ENCODE measurements at places on chromosomes 1 and 21. TPM values are rescaled to one million over a fixed set of nuclear protein-coding genes. Genes with fewer than 3 reads are reported as not detected.

GRCh38 chr1:36802018-36802417 lies 232.3 kb downstream of the GRIK3 start:
- DNase-seq = no peak

- peak; percentile 81 for DNase-seq
Observed at GRCh38 chr1:156356875-156357534, 12.0 kb upstream of the RHBG start.

DNA sequence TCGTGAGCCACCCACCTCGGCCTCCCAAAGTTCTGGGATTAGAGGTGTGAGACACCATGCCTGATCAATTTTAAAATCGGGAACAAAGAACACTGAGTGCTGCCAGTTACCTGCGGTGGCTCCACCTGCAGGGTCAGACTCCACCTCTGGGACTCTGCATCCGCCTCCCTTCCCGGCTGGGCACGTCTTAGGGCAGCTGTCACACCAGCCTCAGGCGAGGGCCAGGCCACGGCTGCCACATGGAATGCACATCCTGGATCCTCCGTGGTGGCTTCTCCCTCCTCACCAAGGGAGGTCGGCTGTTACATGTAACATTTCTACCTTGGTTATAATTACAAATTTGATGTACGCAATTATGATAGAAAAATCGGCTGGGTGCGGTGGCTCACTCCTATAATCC lies 5.9 kb upstream of the MXRA8 start:
- no peak for DNase-seq

GRCh38 chr1:201346337-201346939 lies 31.0 kb downstream of the TNNT2 start:
- DNase-seq = peak; percentile 28

DNA sequence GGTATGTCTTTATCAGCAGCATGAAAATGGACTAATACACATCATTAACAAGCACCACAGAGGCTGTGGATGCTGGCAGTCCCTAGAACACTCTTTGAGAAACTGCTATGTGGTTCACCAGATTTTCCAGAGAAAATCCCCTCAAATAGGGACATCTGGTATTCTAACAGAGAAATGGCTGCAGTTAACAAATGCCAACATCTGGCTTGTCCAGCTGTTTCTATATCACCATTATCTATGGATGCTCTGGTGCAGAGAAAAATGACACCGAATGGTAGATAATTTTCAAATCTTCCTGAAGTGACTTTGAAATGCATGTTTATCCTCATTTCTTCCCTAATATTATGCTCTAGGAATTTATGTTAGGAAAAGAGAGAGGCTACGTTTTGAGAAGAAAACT lies 403.5 kb upstream of the PROX1 start:
- no peak for DNase-seq

- DNase-seq = no peak
Observed at GRCh38 chr1:71339238-71339637, 258.4 kb upstream of the ZRANB2 start.

DNA sequence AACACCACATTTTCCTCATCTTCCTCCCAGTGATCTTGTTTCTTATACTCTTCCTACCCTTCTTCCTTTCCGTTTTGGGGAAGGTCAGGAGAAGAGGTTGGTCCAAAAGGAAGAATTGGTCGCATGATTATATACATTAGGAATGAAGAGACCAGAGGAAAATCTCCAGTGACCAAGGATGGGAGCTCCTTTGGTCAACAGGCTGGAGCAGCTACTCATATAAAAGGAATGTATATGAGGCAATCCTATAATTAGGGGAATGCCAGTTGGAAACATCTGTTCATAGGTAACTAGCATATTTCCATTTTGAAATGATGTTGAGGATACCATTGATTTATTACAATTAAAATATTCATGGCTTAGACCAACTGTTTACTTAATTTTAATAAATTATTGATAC lies 114.5 kb downstream of the LRRC40 start:
- DNase-seq = no peak

The ECE1 gene
- total RNA-seq = 19.3 TPM

The CA6 gene
- not detected for total RNA-seq

The CD1D gene
- not detected for total RNA-seq

Measured in G401 (cell line).